ENCODE measurements at places on chromosomes 13 and 19.

DNA sequence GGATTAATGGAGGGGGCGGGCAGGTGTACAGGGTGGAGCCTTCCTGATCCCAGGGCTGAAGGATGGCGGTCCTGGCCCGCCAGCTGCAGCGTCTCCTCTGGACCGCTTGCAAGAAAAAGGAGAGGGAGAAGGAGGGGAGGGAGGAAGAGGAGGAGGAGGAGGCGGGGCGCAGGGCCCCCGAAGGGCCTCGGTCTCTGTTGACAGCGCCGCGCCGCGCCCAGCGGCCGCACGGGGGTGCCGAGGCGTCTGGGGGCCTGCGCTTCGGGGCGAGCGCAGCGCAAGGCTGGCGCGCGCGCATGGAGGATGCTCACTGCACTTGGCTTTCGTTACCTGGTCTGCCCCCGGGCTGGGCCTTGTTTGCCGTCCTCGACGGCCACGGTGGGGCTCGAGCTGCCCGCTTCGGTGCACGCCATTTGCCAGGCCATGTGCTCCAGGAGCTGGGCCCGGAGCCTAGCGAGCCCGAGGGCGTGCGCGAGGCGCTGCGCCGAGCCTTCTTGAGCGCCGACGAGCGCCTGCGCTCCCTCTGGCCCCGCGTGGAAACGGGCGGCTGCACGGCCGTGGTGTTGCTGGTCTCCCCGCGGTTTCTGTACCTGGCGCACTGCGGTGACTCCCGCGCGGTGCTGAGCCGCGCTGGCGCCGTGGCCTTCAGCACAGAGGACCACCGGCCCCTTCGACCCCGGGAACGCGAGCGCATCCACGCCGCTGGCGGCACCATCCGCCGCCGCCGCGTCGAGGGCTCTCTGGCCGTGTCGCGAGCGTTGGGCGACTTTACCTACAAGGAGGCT is at the start of gene PPM1N:
TSS of gene PPM1N (plus strand) at position 33 of the 785 bp plus-strand sequence. CDS start at position 63, 30 bp downstream.
- peak; percentile 84 for DNase-seq

GRCh38 chr13:46359714-46360113 is 27.3 kb downstream of the RUBCNL start:
- no peak for DNase-seq

DNA sequence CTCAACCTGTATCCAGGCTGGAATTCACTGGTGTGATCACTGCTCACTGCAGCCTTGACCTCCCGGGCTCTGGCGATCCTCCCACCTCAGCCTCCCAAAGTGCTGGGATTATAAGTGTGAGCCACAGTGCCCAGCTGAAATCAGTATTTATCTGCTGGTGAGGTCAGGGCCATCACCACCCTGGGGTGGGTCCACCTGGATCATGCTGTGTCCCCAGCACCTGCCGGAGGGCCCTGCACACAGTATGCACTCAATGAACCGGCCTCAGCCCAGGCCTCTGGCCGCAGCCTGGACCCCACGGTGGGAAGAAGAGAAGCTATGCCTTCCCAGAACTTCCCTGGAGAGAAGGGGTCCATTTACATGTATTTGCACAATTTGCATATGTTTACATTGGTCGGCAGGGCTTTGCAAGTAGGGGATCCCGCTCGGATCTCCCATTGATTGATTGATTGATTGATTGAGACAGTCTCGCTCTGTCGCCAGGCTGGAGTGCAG is 2.6 kb upstream of the SLC5A5 start:
- no peak for DNase-seq

GRCh38 chr13:28501547-28501946 is 6.6 kb upstream of the FLT1 start:
- no peak for DNase-seq

DNA sequence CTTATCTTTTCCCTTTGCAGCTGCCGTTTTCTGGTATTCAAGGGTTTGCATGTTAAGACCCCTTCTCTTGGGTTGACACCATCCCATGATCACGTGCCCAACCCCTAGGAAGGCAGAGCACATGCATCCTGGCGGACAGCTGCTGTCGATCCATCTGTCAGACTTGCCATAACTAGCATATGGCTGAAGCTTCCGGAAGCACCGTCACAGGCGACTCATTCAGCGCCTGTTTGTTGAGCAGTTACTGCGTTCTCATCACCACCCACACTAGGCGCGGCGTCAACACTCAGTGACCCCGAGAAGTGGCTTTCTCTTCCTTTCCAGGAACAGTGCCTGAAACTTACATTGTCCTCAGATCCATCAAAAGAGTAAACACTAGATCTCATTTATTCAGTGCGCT is 93.6 kb downstream of the SOX1 start:
- no peak for DNase-seq

GRCh38 chr13:113851826-113852535 is 11.9 kb downstream of the GAS6 start:
- no peak for DNase-seq

GRCh38 chr19:54168174-54168917 is 4.6 kb downstream of the TMC4 start:
- peak; percentile 95 for DNase-seq

DNA sequence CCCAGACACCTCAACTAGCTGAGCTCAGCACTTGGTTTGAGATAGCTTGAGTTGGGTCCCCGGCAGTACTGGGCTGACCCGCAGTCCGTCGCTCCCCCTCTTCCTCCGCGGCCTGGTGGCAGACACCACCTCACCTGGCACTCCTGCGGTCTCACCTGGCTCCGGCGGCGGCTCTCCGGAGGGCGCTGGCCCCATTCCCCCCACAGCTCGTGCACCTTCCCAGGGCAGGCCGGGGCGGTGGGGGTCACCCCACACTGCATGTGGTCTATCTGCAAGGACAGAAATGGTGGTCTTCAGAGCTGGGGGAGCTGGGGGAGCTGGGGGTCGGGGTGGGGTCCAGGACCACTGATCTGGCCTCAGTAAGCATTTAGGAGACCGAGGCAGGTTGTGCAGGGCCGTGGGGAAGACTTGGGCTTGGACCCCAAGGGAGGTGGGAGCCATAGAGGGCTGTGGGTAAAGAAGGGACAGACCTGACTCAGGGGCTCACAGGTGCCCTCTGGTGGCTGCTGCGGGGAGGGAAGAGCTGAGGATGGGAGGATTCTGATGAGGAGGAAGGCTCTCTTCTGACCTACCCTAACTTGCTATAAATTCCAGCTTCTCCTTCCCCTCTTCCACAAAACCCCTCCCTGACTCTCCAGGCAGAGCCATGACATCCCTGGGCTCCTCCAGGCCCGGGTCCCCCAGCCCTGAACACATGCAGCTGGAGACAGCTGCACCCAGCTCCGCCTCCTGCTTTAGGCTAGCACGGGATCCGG is 6.7 kb upstream of the PLIN4 start:
- DNase-seq, result peak; percentile 61

- no peak for DNase-seq
These were observed 127.5 kb upstream of the OBI1 start for GRCh38 chr13:78786459-78786858.

DNA sequence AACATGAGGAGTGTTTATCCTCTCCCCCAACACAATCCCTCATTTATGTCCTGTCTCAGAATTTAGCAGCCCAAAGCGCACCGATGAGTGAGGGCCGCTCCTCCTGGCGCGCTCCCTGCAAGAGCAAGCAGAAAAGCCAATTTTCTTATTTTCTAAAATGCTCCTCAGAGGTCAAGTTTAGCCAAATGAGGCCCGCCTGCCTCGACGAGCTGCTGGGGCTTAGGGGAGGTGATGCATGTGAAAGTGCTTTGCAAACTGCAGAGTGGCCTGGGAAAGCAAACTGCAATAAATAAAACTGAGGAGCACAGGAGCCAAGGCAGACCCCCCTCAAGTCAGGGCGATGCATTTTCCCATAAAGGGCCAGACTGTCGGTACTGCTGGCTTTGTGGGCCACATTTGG is 29.0 kb downstream of the CAPS start:
- DNase-seq, result no peak

GRCh38 chr19:40799558-40800338 is 757 bp downstream of the EGLN2 start:
- DNase-seq, result no peak

GRCh38 chr19:1217366-1217765 is 11.8 kb downstream of the STK11 start:
- DNase-seq, result no peak
